ENCODE measurements at places on chromosomes 7 and 10.

GRCh38 chr10:17029581-17030271, 99.9 kb downstream of the CUBN start:
- no peak for DNase-seq

DNA sequence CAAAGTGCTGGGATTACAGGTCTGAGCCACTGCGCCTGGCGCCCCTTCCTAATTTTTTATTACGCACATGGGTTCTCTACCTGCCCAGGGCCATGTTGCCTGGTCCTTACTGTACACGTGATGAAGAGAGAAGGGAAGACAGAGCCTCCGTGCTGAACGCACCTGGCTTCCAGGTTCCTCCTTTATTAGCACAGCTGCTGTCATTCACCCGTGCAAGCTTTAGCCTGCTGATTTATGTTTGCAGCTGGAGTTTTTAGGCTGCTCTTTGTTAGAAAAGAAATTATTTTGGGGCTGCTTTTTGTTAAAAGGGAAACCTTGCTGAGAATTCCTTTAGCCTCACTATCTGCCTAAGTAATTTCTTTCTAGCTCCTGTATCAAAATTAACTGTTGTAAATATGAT, 417.0 kb downstream of the CALN1 start:
- DNase-seq: no peak

DNA sequence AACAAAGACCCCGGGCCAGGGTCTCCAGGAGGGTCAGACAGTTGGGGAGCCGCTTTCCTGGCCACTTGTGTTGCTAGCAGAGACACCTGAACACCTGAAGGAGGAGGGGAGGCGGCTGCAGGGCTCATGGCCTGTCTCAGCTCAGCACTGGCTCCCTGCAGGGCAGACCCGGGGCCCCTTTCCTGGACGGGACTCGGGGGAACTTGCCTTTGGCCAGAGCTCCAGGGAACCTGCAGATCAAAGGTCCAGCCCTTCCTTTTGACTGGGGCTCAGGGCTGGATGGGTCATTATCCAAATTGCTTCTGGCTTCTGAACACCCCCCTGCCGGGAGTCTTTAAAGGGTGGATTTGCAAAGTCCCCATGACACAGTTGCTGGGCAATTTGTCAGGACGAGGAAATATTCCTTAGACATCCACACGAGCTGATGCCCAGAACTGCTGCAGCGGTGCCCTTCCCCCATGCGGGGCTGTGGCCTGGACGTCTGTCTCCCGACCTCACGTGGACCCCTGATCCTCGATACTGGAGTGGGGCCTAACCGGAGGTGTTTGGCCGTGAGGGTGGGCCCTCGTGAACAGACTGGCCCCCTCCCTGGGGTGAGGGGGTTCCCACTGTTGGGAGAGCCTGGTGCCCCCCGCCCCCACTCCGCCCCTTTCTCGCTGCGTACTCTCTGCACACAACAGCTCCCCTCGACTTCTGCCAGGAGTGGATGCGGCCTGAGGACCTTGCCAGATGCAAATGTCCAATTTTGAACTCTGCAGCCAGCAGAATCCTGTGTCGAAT, 194.3 kb downstream of the ELFN1 start:
- DNase-seq: no peak

GRCh38 chr10:89552213-89552612, 16.8 kb upstream of the SLC16A12 start:
- no peak for DNase-seq

Measured in cortex of kidney (tissue), 1 donor.